ENCODE measurements at places on chromosomes 13 and 19. TPM values are rescaled to one million over a fixed set of nuclear protein-coding genes. Genes with fewer than 3 reads are reported as not detected.

Gene NRTN
- 0.62 TPM for total RNA-seq

- no peaks in the 10 kb centered on the region for H3K27me3 ChIP-seq
- H3K27ac ChIP-seq = peak overlapping the region; percentile 90
- no peaks in the 10 kb centered on the region for H3K36me3 ChIP-seq
- peak; percentile 83 for DNase-seq
Observed at GRCh38 chr19:46976845-46977320, 42.8 kb upstream of the NPAS1 start.

DNA sequence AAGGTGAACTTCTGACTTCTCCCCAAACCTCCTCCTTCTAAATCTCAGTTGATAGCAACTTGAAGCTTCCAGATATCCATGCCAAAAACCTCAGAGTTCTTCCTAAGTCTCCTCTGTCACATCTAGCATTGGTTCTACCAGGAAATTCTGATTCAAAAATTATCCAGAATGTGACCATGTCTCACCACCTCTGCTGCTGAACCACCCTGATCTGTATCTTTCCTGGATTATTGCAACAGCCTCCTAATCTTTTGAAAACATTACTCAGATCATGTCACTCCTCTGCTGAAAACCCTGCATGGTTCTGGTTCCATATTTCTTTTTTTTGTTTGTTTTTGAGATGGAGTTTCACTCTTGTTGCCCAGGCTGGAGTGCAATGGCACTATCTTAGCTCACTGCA, 78.7 kb upstream of the TNFSF11 start:
- H3K27ac ChIP-seq = no peak overlapping the region
- no peak overlapping the region for H3K4me3 ChIP-seq
- H3K36me3 ChIP-seq = no peaks in the 10 kb centered on the region
- DNase-seq = no peak

GRCh38 chr19:10644260-10645007, 9.7 kb upstream of the ILF3 start:
- peak; percentile 31 for DNase-seq
- H3K4me3 ChIP-seq = no peak overlapping the region
- H3K36me3 ChIP-seq = peaks cover 11% of the 10 kb centered on the region
- peaks cover 12% of the 10 kb centered on the region for H3K4me1 ChIP-seq

- no peak overlapping the region for H3K4me3 ChIP-seq
- no peak overlapping the region for H3K27ac ChIP-seq
- no peak for DNase-seq
- no peaks in the 10 kb centered on the region for H3K4me1 ChIP-seq
- H3K27me3 ChIP-seq = no peaks in the 10 kb centered on the region
- H3K36me3 ChIP-seq = no peaks in the 10 kb centered on the region
Observed at GRCh38 chr13:101283782-101284181, 132.5 kb downstream of the NALCN start.

GRCh38 chr13:25375727-25376358, 4.1 kb downstream of the ATP8A2 start:
- H3K4me1 ChIP-seq = no peaks in the 10 kb centered on the region
- no peaks in the 10 kb centered on the region for H3K36me3 ChIP-seq
- H3K27ac ChIP-seq = no peak overlapping the region
- H3K4me3 ChIP-seq = no peak overlapping the region
